ENCODE measurements at places on chromosomes 7 and 10.

DNA sequence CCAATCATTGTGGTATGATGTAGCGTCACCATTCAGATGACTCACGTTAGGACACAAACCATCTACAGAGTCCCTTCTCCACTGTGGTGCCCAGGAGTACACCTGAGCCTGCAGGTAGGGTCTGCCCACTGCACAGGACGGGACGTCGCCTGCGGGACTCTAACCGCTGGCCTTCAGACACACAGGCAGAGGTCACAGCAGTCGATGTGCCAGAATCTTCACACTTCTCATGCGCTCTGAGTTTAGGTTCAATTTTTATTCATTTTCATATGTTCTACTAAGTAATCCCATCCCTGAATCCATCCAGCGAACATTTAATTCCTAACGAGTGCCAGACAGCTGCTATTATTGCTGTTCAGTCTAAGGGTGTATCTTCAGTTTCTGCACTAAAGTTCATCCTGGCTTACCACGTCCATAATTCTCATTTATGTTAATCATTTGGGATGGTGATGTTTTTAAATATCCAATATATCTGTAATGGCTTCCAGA, 73.3 kb downstream of the CXCL12 start:
- no peak for DNase-seq

- DNase-seq, result no peak
These were observed 59.1 kb downstream of the CSTF2T start for GRCh38 chr10:51640120-51640819.

- no peak for DNase-seq
These were observed 1.1 kb upstream of the AKR1C3 start for GRCh38 chr10:5092848-5093790.

DNA sequence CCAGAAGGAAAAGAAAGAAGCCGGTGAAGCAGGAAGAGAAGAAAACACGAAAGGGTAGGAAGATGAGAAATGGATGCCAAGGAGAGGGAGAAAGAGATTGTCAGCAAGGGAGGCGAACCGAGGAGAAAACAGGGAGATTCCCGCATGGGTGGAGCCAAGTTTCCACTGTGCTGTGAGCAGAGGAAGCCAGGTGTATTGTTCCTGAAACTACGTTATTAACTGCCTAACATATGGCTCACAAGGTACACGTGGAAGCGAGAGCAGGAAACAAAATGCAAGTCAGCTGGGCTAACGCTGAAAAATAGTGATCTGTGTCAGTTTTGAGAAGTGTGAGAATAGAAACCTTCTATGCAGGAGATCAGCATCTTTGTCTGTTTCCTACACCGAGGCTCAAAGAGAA, 20.4 kb upstream of the HIPK2 start:
- no peak for DNase-seq

DNA sequence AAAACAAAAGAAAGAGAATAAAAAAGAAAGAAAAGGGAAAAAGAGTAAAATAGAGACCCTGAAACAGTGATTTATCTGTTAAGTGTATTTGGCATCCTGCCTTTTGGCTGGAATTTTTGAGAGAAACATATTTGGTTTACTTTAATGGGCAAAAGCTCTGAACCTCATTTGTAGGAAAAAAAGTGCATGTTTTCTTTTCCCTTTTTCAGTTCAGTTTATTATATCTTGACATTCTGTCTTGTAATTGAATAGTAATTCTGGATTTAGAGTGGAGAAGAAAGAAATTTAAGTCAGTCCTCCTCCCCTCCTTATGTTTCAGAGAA, 69.5 kb downstream of the ARID5B start:
- no peak for DNase-seq

DNA sequence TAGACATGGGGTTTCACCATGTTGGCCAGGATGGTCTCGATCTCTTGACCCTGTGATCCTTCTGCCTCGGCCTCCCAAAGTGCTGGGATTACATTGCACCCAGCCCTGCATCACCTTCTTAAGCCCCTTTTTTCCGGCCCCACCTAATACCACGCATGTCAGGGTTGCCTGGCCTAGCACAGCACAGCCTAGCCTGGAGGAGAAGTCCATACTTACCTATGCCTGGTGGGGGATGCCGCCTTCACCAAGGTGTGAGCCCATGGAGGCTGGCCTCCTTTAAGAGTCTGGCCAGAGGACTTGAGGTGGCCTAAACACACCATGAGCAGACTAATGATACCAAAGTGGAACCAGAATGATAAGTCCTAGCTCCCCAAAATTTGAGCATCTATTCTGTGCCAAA, 22.0 kb upstream of the CUX1 start:
- DNase-seq, result no peak

All from hepatocyte (in vitro differentiated cells).